ENCODE measurements at places on chromosomes 7 and 10.

- no peak for DNase-seq
Measured at GRCh38 chr10:124869941-124870340, 68.3 kb downstream of the ABRAXAS2 start.

- DNase-seq: no peak
Measured at GRCh38 chr10:14652067-14652466, 122.6 kb downstream of the FAM107B start.

DNA sequence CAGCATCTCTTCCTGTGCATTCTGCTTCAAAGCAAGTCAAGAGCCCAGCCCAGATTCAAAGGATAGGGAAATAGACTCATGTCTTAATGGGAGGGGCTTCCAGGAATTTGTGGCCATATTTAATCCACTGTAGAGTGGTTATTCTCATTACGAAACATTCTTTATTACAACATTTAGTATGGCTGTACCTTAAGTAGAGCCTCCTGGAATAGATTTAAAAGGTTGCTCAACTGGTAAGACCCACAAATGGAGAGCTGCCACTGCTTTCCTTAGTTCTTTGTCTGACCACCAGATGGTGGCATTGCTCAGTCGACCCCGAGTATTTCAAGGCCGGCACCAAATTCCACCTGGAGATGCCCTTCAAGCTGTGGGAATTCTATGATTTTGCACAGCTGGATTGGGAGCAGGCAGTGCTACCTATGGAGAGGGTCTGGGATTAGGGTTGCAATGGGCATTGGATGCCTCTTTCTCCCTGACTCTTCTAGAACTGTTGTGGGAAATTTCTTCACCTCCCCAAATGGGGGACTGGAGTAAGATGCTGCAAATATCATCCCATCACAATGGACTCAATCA, 102.2 kb downstream of the RBM20 start:
- DNase-seq: no peak

DNA sequence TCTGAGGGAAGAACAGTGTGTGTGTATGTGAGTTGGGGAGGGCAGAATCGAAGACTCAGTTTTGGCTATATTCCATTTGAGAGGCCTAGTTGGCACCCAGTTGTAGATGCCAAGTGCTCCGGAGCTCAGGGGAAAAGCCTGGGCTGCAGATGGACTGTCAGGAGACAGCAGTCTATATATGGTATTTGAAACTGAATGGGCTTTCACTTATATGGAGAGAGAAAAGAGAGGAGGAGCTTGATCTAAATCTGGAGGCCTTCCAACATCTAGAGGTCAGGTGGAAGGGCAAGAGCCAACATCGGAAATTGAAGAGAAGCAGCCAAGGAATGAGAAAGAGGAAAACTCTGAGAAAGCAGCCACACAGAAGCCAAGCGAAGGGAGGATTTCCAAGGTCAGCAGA, 350.8 kb upstream of the BMPER start:
- no peak for DNase-seq

DNA sequence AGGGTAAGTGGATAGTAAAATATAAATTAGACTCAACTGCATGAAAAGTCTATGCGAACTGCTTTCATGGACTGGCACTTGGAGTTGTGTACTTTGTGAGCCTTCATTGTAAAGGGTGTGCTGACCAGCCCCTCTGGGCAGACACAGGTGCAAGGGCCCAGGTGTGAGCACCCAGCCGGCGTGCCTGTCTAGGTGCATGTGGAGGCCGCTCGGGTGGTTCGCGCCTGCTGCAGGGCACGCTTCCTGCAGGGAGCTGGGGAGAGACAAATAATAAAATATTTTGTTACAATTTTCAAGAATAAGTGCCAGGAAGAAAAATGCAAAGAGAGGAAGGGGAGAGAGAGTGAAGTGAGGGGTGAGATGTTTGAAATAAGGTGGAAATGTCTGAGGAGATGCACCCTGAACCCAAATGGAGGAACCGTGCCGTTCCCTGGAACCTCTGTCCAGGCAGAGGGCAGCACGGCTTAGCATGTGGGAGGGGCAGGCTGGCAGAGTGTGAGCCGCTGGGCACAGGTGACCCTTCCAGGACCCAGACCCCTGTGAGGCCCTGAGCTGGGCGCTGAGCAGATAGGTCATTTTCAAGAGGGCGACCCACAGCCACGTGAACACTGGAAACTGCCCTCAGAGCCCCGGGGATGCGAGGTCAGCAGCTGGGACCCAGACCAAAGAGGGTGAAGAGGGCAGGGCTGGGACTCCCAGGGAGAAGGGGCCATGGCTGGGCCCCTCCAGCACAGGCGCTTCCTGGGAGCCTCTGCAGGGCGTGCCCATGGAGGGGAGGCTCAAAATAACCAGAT, 28.7 kb downstream of the RNF32 start:
- no peak for DNase-seq

DNA sequence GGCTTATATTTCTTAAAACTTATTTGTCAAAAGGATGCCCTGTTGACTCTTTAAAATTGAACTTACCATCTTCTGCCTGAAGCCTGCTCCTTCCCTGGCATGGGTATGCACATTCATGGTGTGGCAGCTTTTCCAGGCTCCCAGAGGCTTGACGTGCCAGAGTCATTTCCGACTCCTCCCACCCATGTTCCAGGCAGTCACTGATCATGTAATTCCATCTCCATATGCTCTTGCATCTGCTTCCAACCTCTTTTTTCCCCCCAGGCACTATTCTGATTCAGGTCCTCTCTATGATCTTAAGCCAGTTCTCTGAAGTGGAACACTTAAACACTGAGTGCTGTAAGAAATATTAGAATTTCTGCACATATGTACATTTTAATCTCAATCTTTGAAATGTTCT, 82.2 kb downstream of the CFAP58 start:
- DNase-seq: no peak

- DNase-seq: no peak
Measured at GRCh38 chr7:116952635-116953371, 498 bp upstream of the ST7 start.

GRCh38 chr7:144854839-144855424, 19.1 kb upstream of the TPK1 start:
- DNase-seq: no peak
